Hematopoietic multipotent progenitor cell treated with erythropoietin and hydrocortisone succinate and interleukin-3 and kit ligand, for 15 days (in vitro differentiated cells): ENCODE measurements at places on chromosomes 16 and 17.

GRCh38 chr16:11973070-11973469 is 3.5 kb upstream of the SNX29 start:
- no peak for DNase-seq

DNA sequence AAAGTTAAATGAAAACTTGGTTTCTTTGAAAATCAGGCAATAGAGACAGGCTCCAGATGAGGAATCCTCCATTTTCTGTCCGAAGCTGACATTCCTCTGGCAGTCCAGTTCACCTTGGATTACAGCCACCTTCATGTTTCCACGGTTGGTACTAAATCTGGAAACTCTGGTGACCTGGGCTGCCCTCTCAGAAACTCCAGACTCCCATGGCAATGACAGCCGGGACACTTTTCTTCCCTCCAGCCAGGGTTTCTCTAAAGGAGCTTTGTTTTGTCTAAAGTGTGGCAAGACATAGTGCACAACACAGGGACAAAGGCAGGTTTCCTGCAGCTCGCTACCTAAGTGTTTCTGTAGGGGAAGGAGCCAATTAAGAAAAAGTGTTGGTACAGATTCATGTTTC is 36.0 kb downstream of the CLUAP1 start:
- no peak for DNase-seq

DNA sequence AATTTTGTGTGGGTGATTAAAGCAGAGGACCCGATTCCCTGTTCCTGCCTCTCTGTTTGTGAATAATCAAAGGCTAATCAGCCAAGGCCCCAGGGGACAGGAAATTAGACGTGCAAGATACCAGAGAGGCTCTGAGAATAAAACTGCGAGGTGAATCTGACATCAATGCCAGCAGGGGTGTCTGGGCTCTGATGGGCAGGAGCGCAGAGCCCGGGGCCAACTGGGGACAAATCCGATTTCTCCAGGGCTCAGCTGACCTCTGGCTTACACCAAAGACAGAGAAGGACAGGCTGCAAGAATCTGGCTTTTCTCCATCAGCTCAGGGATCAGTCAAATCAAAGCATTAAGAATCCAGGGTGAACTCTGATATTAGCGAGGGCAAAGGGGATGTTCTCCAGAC is 174.3 kb downstream of the XYLT1 start:
- DNase-seq = no peak

DNA sequence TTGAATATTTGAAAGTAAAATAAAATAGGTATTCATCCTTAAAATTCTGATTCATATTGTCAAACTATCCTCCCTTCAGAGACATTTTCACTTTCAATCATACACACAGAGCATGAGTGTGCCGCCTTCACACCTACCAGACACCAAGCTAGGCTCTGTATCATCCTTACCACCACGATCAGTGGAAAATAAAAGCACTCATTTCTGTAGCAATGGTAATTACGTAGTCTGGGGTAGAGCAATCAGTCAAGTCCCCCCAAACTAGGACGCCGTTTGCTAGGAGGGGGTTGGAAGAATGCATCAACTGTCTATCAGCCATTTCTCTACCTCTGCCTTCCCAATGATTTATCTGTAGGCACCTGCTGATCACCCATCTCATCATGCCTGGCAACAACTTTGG is 84.6 kb upstream of the GRIN2A start:
- no peak for DNase-seq

- no peak for DNase-seq
Observed at GRCh38 chr16:31093132-31093703, 1.4 kb downstream of the VKORC1 start.

- DNase-seq = no peak
Observed at GRCh38 chr16:72811188-72811720, 236.7 kb downstream of the ZFHX3 start.

GRCh38 chr17:69457603-69458002 is 43.1 kb downstream of the MAP2K6 start:
- DNase-seq = no peak

- no peak for DNase-seq
Observed at GRCh38 chr17:6660101-6660500, 8.5 kb downstream of the C17orf100 start.

DNA sequence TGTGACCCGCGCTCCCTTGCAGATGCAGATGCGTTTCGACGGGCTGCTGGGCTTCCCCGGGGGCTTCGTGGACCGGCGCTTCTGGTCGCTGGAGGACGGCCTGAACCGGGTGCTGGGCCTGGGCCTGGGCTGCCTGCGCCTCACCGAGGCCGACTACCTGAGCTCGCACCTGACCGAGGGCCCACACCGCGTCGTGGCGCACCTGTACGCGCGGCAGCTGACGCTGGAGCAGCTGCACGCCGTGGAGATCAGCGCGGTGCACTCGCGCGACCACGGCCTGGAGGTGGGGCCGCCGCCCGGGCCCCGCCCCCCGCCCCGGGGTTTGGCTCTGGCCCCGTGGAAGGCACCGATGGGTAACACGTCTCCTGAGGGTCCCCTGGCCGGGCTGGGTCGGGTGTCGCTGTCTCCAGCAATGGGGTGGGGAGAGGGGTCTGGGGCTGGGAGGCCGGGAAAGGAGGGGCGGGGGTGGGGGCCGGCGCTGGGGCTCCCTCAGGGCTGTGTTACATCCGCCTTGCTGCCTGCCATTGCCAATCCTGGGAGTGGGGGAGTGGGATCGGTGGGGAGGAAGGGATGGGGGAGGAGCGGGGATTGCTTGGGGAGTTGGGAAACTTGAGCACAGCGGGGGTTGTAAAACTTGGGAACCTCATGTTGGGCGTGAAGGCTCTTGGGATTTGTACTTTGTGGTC is 737 bp downstream of the NUDT16L1 start:
- peak; percentile 13 for DNase-seq

GRCh38 chr16:50591800-50592771 is 43.9 kb downstream of the NKD1 start:
- no peak for DNase-seq

- DNase-seq = no peak
Observed at GRCh38 chr17:34644941-34645550, 65.7 kb downstream of the TMEM132E start.

DNA sequence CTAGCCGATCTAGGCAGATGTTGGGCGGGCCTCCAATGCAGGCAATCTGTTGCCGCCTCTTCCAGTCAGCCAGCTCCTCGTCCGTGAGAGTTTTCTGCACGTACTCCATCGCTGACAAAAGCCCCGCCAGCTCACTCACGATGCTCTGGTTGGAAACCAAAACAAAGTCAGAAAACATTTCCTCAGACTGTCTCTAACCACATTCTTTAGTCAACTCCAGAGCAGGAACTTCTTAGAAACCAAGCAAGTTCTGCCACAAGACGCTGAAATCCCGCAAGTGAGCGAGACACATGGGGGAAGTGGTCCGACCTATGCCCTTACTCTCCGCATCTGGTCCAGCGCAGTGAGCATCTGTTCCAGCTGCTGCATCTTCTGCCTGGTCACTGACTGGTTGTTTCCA is 49.1 kb downstream of the STAT5A start:
- DNase-seq = no peak

- no peak for DNase-seq
Observed at GRCh38 chr17:74872313-74873036, at the start of gene FDXR. Gene FDXR, minus strand, starts transcription at chr17:74872994. Its CDS starts 50 bp downstream, at chr17:74872944.

- no peak for DNase-seq
Observed at GRCh38 chr17:36647636-36648035, 46.3 kb downstream of the MRM1 start.

DNA sequence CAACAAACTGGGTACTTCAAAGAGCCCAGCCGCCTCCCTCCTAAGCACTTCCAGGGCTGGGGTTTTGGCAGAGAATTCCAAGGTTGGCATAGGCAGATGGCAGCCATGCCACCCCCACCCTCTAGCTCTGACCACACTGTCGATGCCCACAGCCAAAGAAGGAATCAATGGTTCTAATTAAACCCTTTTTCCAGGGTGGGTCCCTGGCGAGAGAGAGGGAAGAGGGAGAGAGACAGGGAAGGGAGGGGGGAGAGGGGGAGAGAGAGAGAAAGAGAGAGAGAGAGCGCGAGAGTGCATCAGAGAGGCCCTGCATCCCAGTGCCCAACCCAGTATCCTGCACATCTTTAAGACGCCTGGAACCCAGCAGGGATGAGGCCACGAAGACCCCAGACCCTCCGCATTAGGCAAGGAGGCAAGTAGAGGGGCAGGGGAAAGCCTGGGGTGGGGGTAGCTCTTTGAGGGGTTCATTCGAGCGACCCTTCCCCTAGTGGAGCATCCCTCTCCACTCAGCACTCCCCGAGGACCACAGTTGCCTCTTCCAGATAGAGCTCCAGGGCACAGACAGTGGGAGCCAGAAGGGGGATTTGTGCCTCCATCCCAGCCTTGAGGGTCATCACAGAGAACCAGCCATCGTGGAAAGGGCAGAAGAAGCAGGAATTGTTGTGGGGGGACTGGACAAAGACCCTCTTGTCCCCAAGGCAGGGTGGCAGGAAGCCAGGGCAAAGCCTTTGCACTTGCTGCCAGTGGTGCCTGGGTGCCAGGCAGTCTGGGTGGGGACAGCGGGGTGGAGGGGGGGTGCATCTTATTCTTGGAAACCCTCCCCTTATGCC is 2.6 kb downstream of the SRCIN1 start:
- DNase-seq = no peak

GRCh38 chr17:19313066-19313745 is 49.3 kb downstream of the B9D1 start:
- DNase-seq = no peak

DNA sequence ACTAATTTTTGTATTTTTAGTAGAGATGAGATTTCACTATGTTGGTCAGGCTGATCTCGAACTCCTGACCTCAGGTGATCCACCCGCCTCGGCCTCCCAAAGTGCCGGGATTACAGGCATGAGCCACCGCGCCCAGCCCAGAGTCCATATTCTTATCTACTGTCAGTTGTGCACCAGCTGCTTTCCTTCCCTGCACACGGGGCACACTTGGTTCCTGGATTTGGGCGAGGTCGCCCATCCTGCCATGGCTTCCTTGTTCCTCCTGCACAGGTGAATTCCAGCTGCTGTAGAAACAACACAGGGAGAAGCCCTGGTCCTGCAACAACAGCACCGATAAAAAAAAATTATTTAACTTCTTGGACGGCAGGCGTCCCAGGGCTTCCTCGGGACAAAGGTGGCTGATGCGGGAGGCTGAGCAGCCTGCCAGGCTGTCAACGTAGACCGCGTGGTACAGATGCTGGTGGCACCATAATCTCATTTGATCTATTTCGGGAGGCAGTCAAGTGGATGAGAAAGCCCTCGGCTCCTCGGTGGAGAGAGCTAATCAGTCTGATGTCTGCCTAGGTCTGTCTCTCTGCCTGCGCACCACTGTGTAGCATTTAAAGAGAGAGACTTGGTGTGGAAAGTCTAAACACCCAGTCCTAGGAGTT is 19.1 kb downstream of the RGS9 start:
- no peak for DNase-seq

DNA sequence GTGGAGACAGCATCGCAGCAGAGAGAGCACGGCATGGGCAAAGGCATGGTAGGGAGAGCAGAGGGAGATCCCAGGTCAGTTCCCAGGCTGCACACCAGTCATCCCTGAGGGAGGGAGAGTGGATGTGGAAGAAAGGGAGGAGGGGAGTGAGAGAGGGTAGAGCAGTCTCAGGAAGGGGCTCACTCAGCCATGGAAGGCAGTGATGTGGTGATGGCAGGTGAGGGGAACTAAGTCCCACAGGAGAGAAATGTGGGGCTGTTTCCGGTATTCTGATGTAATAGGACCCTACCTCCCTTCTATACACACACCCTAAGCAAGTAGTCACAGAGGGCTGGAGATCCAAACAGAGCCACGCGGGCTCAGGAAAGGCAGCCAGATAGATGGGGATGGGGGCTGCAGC is 500.3 kb upstream of the CDH11 start:
- no peak for DNase-seq

- DNase-seq = no peak
Observed at GRCh38 chr16:57577691-57578224, 35.3 kb downstream of the ADGRG5 start.

- DNase-seq = no peak
Observed at GRCh38 chr17:37299257-37299980, 76.4 kb upstream of the C17orf78 start.

GRCh38 chr17:79546386-79546785 is 64.5 kb downstream of the RBFOX3 start:
- DNase-seq = no peak

- DNase-seq = no peak
Observed at GRCh38 chr17:27475981-27476895, 20.0 kb downstream of the KSR1 start.

- DNase-seq = no peak
Observed at GRCh38 chr16:85227084-85227945, 115.0 kb upstream of the CIBAR2 start.

DNA sequence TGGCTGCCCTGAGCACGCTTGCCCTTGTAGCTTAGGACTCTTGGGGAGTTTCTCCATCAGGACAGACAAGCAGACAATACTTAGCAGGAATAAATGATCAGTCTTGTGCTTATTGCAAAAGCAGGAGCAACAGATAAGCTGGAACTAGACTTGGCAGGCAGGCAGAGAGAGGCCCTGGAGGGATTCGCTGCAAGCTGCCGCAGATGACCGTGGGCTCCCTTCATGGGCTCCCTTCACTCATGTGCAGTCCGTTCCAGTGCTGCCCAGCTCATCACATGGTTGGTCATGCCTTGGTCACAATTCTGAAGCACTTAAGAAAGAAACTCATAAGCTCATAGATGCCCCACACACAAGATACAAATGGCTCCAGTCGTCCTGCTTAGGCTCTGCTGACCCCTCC is 2.4 kb upstream of the SLC5A10 start:
- DNase-seq = no peak

DNA sequence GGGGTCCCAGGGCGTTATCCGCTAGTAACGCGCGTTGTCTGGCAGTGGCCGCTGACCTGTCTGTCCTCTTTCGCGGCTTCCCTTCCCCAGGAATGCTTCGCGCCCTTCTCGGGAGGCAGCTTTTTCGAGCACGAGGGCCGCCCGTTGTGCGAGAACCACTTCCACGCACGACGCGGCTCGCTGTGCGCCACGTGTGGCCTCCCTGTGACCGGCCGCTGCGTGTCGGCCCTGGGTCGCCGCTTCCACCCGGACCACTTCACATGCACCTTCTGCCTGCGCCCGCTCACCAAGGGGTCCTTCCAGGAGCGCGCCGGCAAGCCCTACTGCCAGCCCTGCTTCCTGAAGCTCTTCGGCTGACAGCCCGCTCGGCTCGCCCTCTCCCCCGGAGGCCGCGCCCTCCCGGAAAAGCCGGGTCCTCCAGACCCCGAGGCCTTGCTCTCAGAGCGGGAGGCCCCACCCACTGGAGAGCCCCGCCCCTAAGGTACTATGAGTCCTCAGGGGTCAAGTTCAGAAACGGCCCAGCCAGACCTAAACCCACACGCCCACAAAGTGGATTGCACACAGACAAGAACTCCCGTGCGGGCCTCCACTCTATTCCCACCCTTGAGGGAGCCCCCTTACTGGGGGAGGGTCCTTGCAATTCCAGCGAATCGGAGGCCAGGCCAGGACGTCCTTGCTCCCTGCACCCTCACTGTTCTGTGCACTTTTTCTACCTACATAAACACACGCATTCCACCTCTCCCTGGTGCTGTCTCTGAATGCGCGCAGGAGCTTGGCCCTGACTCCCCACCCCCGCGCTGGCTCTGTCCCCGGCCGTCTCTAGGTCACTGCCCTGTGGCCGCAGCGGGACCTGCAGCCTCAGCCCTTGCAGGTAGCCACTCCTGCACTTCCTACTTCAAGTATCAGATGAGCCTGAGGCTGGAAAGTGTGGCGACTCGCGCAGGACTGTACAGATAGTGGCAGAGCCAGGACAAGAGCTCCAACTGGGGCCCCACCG is 5.4 kb upstream of the SLC5A2 start:
- DNase-seq = peak; percentile 45
